ENCODE measurements at places on chromosomes 7 and 10. TPM values are rescaled to one million over a fixed set of nuclear protein-coding genes. Genes with fewer than 3 reads are reported as not detected.

OPN1SW gene
- 1.2 TPM for polyA plus RNA-seq

DNA sequence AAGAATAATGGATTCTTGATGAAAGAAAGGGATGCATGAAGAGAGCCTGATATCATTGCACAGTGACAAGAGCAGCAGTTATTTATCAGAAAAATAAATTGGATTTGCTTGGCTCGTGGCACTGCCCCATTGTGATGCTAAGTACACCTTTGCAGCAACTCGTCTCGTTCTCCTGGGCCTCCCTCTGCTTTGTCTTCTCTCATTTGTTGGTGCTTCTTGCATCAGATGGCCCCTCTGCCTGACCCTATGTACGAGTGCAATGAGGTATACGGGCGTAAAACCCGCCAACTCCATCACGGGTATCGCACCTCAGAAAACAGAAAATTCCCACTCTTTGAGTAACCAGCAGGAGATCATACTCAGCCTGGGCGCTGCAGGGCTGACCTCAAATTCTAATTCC lies 107.2 kb upstream of the C10orf90 start:
- DNase-seq, result no peak

NKX1-2 gene
- polyA plus RNA-seq, result not detected

GRCh38 chr7:121235201-121235600 lies 93.6 kb upstream of the WNT16 start:
- no peak for DNase-seq

GRCh38 chr7:96418581-96418980 lies 96.7 kb upstream of the SLC25A13 start:
- DNase-seq, result no peak

DNA sequence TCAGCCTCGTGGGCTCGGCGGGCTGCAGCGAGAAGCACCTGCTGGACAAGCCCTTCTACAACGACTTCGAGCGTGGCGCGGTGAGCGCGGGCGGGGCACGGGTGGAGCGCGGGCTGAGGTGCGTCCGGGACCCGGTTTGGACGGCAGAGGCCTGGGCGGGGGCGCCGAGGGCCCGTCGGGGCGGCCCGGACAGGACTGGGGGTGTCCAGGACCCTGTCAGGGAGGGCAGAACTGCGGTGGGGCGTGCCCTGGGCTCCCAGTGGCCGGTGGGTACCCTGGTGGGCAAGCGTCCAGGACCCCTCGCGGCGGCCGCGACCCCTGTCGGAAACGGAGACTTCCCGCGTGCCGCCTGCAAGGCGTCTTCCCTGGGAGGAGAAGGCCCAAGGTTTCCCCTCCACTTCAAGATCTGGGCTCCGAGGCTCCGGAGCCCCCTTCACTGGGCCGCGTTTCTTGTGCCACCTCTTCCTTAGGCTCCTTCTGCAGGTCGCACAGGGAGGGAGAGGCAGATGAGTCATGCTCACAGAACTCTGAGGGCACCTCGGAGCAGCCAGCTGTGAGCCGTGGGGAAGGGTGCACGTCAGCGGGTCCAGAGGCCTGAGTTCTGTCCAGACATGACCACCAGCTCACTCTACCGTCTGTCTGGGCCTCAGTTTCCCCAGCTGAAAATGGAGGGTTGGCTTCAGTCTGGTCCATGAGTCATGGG lies 485 bp downstream of the ALOX5 start:
- DNase-seq, result no peak

ASB15 gene
- polyA plus RNA-seq, result not detected

- no peak for DNase-seq
These were observed 36.1 kb downstream of the GRK5 start for GRCh38 chr10:119243488-119243887.

DNA sequence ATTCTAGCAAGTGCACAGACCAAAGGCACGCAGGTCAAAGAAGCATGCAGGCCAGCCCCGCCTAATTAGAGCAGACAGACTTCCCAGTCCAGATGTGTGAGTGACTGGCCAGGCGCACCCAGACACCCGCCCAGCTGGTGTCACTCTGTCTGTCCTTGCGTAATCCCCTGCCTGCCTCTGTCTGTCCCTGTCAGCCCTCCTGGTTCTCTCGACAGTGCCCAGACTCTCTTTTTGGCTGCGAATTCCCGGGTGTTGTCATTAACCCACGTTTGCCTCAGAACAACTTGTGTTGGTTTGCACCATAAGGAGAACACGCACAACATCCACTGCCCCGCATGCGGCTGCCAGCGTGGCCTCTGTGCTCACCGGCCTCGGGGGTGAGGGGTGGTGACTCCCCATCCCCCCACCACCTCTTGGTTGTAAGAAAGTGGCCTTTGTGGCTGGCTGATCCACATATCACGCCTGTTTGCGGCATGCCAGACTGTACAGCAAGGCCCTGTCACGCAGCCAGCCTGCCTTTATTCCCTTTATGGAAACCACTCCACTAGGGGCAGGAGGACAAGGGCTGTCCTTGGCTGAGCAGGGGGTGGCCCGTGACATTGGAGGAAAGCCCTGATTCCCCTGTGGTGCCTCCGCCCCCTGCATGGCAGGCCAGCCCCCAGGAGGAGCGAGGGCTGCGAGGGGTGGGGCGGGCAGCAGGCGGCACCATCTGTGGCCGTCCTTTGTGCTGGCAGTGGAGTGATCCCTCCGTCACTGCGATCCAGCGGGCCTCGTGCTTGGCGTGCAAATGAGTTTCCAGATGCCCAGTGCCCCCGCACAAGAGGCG lies 72.8 kb upstream of the PPIF start:
- peak; percentile 85 for DNase-seq

STEAP4 gene
- 20.3 TPM for polyA plus RNA-seq

DNA sequence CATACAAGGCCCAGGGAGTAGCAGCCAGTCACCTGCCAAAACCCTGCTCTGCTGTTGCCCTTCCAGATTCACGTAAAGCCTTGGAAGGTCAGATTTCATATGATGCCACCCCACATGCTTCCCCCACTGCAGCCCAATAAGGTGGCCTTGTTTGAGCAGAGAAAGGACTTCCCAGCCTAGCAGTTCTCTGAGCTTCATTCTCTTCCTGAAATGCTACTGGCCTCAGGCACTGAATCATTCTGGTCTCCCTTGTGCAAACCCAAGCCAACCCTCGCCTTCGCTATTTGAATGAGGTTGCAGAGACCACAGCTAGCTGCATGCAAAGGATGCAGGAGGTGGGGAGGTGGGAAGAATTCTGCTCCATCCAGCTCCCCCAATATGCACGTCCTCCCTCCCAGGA lies 60.3 kb upstream of the PLXNA4 start:
- DNase-seq, result no peak

DNA sequence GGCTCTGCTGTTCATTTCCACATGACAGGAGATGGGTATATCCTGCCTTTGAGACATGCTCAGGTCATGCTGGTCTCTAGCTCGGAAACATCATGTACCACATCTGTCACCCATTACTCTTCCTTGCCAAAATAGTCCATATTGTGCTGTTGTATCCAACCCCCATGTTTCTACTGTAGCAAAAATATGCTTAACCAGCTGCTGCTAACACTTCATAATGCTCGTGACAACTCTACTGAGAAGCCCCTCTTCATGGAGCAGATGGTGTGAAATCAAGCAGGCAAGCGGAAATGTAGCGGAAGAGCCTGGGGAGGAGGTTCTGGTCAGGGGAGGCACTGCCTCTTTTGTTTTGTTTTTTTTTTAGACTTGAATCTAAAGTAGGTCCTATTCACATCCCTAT lies 82.9 kb downstream of the NPY start:
- DNase-seq, result no peak

- no peak for DNase-seq
These were observed 431.2 kb upstream of the IGFBP3 start for GRCh38 chr7:46352004-46352954.

DNA sequence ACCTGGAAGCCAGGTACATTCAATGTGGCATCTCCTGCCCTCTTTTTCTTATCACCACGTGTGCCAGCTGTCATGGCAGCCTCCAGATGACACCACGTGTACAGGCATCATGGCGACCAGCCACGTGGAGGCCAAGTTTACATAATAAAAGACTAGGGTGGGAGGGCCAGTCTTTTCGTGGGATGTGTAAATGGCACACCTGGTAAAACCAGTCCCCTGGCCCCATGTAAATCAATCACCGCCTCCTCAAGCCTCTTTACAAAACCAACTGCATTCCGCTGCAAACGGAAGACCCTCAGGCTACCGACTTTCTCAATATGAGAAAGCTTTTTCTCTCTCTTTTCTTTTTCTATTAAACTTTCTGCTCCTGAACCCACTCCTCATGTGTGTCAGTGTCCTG lies 65.1 kb upstream of the PHF14 start:
- DNase-seq, result no peak

SAMD9 gene
- polyA plus RNA-seq, result 9.3 TPM

CFAP46 gene
- 3.6 TPM for polyA plus RNA-seq

- DNase-seq, result no peak
These were observed 609.4 kb upstream of the PCDH15 start for GRCh38 chr10:55410415-55410885.

SEM1 gene
- 200 TPM for polyA plus RNA-seq

DNA sequence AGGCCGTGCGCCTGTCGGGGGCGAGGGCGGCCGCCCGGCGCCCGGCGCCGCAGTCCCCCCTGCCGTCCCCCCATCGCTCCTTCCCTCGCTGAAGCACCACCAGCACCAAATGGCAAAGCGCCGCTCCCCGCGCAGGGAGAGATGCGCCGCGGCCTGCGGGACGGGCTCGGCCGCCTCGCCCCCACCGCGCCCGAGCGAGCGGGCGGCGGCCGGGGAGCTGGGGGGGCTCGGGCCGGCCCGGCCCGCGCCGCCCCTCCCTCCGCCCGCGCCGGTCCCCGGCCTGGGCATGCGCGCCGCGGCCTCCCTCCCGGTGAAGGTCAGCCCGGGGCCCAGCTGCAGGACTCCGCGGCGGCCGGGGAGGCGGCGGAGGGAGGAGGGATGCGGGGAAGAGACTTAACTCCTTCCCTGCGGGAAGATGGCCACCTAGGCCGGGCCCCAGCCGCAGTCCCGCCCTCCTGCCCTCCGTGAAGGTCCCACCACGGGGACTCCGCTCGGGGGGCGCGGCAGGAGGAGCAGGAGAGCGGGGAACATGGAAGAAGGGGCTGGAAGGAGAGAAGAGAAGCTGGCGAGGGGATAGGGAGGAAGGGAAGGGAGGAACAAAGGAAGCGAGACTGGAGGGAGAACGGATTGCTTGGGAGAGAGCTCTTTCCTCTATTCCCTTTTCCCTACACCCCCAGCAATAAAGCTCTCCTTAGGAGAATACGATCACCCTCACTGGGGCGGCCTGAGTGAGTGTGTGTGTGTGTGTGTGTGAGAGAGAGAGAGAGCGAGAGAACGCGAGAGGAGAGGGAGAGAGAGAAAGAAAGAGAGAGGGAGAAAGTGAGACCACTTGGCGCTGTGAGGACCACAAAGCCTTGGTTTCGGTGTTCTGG lies 3.4 kb upstream of the SMARCD3 start:
- peak; percentile 81 for DNase-seq

CFAP58 gene
- 1.2 TPM for polyA plus RNA-seq

DNA sequence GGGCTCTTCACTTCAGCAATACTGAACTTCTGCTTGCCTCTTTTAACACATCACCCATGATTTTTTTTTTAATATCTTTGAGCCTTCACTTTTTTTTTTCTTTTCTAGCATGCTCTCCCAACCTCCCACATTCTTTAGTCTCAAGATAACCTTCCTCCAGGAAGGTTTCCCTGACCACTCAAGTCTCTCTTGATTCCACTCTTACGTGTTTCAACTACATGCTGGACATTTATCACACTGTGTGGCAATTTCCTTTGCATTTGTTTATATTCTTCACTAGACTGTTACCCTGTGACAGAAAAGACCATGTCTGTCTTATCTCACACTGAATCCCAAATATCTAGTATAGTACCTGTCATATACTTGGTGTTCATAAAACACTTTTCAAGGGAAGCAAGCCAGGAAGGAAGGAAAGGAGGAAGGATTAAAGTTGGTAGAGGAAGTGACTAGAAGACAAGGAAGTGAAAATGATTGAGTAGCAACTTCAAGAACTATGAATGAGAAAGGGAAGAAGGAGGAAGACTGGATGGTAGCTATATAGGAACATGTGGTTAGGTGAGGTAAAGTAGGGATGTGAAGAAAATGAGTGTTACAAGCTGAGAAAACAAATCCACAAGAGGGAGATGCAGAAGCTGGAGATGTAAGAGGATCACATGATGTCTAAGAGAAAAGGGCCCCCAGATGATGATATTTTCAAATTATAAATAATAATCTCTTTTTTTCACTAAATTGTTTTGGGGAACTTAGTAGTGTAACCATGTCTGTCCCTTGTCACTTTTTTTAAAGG lies 40.4 kb downstream of the IFIT5 start:
- no peak for DNase-seq

- DNase-seq, result no peak
These were observed 98.4 kb downstream of the SNX10 start for GRCh38 chr7:26390016-26390415.

GRCh38 chr10:16384021-16384420 lies 52.8 kb upstream of the PTER start:
- DNase-seq, result peak; percentile 2

DNA sequence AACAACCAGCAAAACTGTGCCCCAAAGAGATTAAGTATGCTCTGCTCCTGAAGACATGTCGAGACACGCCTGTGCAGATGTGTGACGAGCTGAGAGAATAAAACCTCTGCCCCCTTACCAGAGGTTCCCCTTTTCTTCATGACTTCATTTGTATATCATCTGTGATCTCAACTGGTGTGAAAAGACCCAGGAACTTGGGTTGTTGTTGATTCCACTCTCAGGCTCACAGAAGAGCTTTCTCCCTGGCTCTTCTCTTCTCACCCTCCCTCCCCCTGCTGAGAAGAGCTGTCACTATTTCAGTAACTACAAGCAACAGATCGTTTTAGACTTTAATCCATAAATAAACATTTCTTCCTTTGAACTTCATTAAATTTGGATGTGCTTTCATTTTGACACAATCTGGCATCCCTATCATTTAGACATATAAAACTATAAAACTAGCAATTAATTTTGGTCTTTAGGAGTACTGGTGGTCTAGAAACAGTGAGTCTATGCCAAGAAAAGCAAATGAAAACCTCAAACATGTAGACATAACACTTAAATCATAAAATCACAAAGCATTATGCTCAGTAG lies 179.3 kb upstream of the FZD8 start:
- no peak for DNase-seq

LRGUK gene
- polyA plus RNA-seq, result 2.5 TPM

ADAM8 gene
- polyA plus RNA-seq, result 1.9 TPM

TBATA gene
- polyA plus RNA-seq, result not detected

- DNase-seq, result no peak
These were observed 106.8 kb upstream of the APBB1IP start for GRCh38 chr10:26331371-26331770.

DNA sequence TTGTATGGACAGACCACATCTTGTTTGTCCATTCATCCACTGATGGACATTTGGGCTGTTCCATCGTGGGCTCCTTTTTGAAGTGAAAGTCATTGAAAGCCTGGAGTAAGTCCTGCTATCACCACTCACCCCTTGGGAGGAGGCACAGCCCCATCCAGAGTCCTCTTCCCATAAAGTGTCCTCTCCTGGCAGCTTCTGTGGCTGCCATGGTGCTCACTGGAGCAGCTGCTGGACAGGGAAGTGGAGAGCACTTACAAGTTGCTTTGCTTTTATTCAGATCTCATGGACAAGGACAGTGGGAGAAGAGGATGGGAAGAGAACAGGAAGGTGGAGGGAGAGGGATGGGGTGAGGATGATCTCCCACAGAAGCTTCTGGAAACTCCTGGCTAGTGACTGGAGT lies 18.5 kb upstream of the EIF5AL1 start:
- DNase-seq, result no peak

SYT15 gene
- 31.1 TPM for polyA plus RNA-seq

- DNase-seq, result no peak
These were observed 2.1 kb upstream of the XRCC2 start for GRCh38 chr7:152677808-152678670.

FLNC gene
- 18.6 TPM for polyA plus RNA-seq
